ENCODE measurements at places on chromosomes 3 and 15.

GRCh38 chr15:88491158-88491557 lies 23.6 kb downstream of the MRPS11 start:
- DNase-seq: no peak

DNA sequence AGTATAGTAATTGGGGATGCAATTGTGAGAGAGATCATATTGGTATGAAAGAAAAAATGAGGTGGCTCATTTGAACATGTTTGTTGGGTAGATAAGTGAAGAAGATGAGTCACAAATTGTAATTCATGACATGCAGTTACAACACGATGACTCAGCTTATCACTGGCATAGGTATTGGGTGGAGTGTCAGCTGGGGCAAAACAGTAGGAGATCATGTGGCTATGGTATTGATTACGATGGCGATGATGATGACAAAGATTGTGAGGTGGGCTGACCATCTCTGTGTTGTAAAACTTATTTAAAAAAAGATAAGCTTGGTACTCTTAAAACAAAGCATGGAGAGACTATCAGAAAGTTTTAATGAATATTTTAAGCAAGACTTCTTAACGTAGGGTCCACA lies 11.6 kb upstream of the DPH6 start:
- DNase-seq: no peak

GRCh38 chr3:99473321-99473751 lies 165.1 kb upstream of the COL8A1 start:
- no peak for DNase-seq

GRCh38 chr3:23527326-23527725 lies 278.4 kb upstream of the UBE2E1 start:
- no peak for DNase-seq

DNA sequence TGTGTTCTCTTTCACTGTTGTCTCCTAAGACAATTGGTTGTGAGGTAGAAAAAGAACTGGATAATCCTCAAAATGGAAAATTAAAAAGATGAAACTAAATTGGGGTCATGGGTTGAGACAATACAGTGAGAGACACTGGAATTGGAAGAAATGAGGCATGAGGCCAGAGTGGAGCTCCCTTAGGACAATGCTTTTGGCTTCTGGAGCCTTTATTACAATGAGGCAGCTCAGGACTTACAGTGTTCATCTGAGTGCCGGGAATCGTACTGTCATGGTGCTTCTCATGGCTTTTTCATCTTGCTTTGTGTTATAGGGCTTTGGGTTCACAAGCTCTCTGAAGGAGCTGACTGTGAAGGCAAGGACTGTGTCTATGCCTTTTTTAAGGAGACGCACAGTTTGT lies 293.5 kb downstream of the SOX2 start:
- DNase-seq: no peak

GRCh38 chr15:31239409-31239808 lies 87.2 kb upstream of the KLF13 start:
- DNase-seq: no peak

GRCh38 chr15:62119874-62120273 lies 45.2 kb downstream of the C2CD4B start:
- no peak for DNase-seq

GRCh38 chr3:38003371-38003816 lies 12.8 kb downstream of the VILL start:
- peak; percentile 79 for DNase-seq

DNA sequence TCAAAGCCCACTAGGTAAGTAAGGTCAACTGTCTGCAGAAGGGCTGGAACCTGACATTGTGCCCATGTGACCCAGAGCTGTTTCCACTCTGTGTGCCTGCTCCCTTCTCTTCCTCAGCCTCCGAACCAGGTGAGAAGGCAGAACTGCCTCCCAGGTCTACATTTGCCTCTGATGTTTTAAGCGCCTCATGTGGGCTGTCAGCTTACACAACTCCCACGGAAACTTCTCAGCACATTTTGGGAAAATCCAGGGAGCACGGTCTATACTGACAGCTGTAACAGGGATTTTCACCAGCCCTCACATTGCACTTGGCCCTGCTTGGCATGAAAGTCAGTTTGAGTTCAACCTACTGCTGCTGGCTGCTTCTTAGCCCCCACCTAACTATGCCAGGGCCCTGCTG lies 46.9 kb upstream of the SLC24A5 start:
- DNase-seq: no peak

DNA sequence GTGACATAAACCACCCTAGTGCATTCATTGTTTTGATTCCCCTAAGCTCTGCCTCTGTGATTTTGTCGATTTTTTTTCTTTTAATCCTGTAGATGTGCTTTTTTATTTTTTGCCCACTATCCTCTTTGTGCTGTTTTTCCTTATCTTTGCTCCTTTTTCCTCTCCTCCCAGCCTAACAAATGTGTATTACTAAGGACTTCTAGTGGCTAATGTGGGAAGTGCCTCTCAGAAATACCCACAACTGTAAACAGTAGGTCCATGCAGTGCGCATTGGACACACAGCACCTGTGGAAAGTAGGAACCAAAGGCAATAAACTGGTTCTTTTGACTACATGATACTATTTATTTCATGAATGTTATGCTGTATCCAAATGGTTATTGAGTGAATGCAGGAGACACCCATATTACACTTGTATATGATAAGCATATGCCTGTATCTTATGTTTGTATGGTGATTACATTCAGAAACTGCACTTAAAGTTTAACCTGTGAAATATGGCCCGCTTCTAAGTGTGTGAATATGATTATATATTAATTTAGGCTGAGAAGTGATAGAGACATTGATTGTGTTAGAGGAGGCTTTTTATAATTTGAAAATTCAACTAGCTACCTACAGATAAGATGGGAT lies 147.8 kb downstream of the PLCL2 start:
- no peak for DNase-seq

DNA sequence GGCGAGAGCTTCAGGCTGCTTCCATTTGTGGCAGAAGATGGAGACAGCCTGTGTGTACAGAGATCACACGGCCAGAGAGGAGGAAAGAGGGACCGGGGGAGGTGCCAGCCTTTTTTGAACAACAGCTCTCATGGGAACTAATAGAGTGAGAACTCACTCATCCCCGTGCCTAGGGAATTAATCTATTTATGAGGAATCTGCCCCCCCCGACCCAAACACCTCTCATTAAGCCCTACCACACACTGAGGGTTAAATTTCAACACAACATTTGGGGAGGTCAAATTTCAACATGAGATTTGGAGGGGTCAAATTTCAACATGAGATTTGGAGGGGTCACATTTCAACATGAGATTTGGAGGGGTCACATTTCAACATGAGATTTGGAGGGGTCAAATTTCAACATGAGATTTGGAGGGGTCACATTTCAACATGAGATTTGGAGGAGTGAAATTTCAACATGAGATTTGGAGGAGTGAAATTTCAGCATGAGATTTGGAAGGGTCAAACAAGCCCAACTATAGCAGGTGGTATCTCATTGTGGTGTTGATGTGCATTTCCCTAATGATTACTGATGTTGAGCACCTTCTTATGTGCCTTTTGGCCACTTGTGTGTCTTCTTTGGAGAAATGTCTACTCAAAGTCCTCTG lies 20.6 kb upstream of the RFTN1 start:
- no peak for DNase-seq

DNA sequence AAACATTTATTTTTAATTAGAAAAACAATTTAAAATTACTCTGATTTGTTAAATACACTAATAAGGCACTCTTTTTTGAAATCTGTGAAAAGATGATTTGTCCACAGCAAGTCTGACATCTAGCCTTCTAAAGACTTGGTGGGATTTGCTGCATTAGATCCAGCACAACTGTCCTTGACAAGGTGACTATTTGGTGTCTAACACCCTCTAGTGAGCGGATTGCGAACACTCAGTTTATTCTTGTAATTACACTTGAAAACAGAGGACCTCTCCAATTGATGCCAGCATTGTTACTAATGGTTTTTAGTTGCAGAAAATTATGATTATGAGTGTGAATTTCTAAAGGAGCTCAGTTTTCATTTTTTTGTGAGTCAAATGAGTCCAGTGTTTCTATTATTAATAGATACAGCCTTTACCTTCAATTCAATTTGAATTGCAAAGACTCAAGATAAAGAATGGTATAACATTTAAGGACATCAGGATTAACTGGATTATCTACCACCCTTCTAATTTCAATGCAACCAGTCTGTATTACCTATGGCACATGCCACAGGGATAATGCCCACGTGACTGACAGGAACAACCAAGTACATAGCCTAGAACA lies 29.7 kb upstream of the STRIT1 start:
- no peak for DNase-seq

GRCh38 chr3:115089481-115089880 lies 57.6 kb downstream of the ZBTB20 start:
- DNase-seq: no peak

DNA sequence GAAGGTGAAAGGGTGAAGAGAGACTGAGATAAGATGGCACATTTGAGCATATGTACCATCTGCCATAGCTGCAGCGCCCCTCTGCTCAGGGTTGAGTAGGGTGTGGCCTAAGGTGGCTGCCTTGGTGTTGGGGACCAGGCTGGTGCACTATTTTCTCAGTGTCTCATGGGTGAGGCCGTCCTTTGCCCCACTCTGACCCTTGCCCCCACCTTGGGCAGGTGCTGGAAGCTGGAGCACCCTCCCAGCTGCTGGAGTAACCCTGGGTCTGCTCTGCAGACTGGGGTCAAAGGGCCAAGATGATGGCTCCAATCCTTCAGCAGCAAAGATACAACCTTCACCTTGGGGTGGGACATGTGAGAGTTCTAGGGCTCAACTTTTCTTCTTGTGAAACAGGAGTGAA lies 69.2 kb downstream of the DAPK2 start:
- no peak for DNase-seq

DNA sequence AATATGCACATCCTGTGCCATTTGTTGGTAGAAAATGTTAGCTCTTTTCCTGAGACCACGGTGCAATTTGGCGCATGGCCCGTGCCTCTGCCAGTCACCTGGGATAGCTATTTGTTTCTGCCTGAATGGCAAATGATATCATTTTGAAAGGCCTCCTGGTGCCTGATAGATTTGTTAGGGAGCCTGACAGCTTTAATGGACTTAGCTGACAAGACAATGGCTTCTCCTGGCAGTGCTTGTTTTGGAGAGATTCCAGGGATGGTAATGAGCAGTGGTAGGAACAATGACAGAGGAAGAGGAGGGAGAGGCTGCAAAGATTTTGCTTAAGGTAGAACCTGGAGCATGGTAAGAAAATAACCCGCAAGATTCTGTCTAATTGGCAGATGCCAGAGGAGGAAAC lies 268.5 kb downstream of the CLSTN2 start:
- DNase-seq: no peak

- no peak for DNase-seq
Measured at GRCh38 chr15:39555885-39556284, 25.0 kb upstream of the THBS1 start.

- no peak for DNase-seq
Measured at GRCh38 chr3:146536681-146537080, 7.7 kb downstream of the PLSCR1 start.

- DNase-seq: no peak
Measured at GRCh38 chr3:81029861-81030260, 731.6 kb downstream of the GBE1 start.

- DNase-seq: no peak
Measured at GRCh38 chr3:66803206-66803605, 194.9 kb upstream of the KBTBD8 start.

DNA sequence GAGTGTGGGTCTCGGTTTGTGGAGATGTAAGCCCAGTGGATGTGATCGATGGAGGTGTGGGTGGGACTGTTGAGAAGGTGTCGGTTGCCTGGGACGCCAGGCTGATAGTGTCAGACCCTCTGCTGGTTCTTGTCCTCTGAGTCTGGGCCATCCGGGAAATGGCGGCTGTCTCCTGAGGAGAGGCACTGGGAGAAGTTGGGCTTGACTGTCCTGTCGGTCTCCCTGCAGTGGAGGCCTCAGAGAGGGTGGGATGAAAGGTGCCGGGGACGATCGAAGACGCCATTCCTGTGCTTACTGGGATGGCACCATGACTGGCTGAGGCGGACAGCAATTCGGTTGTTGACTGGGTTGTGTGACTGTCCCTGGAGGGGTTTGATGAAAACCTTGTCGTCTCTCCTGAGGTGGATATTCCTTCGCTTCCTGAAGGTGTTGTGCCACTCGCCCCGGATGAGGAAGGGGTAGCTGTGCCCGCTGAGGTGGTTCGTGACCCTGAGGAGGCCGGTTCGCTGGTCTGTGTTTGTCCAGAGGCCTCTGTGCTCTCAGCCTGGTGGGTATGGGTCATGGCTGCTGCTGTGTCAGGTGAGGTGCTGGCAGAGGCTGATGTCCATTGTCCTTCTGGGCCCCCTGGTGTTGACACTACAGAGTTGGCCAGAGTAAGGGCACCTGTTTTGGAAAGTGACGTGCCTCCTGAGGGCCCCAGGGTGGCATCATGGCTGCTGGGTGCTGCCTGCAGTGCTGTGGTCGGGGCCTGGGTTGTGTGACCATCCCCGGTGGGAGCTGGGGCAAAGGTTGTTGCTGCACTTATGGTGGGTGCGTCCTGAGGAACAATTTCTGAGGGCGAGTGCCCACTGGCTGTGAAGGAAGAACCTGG lies 22.8 kb downstream of the MUC4 start:
- peak; percentile 48 for DNase-seq

GRCh38 chr3:43759297-43759782 lies 68.6 kb downstream of the ABHD5 start:
- no peak for DNase-seq

DNA sequence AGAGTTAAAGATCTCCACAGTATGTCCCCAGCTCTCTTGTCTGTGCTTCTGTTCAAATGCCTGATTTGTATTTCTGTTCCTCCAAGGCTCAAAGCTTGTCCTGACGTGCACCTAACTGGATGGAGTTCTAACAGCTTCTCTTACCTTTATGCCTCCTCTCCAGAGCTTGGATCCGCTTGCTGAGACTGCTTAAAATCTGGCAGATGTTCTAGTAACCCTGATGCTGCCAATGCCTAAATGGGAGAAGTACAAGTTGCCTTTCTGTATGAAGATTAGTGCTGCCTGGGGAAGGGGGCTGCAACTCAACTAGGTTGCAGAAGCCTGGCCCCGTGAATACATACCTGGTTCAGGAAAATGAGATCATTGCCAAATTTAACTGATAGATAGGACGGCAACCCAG lies 354.5 kb upstream of the KCNMB2 start:
- DNase-seq: no peak

- peak; percentile 44 for DNase-seq
Measured at GRCh38 chr3:156459434-156459833, 95.5 kb downstream of the SSR3 start.

DNA sequence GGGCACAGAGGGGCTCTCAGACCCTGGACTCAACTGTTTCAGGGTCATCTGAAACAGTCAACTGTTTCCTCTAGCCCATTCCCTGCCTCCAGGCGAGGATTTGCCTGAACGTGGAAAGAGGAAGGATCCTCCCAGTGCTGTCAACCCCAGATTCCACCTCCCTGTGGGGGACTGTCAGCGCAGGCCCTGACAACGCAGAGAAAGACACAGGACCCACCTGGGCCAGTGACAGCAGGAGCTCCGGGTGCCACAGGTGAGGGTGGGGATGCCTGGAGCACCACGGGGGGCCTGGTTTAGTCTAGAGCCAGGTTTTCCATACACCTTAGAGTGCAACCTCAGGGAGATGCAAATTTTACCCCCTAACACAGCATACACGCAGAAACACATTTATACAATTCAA lies 19.5 kb upstream of the LAMP3 start:
- DNase-seq: no peak

GRCh38 chr15:63288778-63289378 lies 11.5 kb downstream of the APH1B start:
- DNase-seq: no peak
